ENCODE measurements at places on chromosomes 6 and 20.

GRCh38 chr6:154086510-154086909 lies 47.5 kb downstream of the OPRM1 start:
- no peak for DNase-seq

DNA sequence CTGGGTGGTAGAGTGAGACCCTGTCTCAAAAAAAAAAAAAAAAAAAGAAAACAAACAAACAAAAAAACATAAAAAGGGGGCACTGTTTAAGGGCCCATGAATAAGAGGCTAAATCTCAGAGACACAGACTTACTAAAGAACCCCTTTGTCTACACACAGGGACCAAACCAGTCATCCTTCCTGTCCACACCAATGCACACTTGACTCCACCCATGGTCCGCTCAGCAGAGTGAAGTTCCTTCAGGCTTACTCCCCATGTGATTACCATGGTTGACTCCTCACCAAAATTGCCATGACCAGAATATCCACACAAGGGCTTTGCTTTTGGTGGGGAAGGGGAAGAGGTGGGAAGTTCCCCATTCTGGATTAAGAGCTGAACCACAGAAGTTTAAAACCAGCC lies 19.4 kb upstream of the REPS1 start:
- DNase-seq: no peak

DNA sequence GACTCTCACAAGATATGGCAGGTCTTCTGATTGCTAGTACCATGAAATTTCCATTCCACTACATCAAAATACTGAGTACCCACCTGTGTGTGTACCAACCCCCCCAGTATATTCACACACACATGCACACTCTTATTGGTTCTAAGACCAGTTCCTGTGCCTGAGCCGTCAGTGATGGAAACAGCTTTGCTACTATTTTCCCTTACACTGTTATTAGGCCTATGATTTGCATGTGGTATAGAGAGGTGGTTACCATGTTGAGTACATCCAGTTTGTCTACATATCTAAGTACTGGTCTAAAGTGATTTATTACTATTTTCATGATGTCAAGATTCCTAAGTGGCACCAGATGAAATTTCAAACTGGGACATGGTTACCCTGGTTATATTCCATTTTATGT lies 459.9 kb downstream of the BCKDHB start:
- no peak for DNase-seq

DNA sequence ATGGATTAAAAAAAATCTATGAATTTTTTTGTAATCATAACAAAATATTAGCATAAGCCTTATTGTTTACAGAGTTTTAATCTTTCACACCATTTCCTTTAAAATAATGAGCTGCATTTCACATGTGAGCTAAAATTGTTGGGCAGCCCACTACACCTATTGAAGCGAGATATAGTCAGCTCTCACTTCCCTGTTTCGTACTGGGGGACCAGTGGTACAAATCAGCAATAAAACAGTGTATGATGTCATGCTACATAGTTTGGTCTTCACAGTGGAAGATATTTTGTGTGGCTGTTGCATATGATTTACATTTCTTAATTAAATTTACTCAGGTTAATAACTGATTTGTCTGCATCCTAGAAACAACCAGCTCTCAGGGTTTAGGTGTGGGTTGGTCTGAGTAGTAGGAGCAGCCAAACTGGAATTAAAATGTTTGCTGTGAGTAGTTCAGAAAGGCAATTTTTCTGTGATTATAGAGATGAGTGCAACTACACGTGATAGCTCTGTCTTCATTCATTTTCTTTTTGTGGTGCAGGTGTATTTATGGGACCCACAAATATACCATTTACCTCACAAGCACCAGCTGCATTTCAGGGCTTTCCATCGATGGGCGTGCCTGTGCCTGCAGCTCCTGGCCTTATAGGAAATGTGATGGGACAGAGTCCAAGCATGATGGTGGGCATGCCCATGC lies 99.3 kb downstream of the B3GAT2 start:
- DNase-seq: no peak

GRCh38 chr6:156683821-156684220 lies 93.4 kb upstream of the ARID1B start:
- DNase-seq: no peak

DNA sequence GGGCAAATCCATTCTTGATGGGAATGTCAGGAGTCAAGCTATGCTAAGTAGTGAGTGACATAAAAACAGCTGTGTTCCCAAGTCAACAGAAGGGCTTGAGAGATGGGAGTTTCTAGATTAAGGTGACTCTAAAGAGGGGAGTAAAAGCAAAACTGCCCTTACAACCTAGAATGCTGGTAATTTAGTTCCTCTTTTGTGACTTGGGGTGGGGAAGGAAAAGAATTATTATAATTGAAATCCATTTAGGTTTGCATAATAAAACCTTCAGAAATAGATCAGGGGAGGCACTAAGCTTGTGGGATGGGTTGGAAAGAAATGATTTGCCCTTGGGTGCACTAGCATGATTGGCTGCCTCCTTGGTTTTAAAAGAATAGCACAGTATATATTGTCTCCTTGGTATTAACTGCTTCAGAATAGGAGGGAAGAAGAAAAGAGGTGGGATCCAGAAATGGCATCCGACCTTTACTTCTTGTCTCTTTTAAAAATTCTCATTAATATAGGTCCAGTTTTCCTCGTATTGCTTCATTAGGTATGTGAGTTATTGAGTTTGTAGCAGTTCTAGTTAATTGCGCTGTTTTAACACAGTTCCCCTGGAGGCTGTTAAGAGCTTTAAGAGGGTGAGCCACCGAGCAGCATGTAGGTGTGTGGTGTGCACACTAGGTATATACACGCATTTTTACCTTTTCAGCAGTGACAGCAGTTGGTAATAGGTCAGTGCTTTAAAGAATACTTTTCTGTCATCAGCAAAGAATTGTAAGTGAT lies 95.3 kb upstream of the VSTM2L start:
- no peak for DNase-seq

DNA sequence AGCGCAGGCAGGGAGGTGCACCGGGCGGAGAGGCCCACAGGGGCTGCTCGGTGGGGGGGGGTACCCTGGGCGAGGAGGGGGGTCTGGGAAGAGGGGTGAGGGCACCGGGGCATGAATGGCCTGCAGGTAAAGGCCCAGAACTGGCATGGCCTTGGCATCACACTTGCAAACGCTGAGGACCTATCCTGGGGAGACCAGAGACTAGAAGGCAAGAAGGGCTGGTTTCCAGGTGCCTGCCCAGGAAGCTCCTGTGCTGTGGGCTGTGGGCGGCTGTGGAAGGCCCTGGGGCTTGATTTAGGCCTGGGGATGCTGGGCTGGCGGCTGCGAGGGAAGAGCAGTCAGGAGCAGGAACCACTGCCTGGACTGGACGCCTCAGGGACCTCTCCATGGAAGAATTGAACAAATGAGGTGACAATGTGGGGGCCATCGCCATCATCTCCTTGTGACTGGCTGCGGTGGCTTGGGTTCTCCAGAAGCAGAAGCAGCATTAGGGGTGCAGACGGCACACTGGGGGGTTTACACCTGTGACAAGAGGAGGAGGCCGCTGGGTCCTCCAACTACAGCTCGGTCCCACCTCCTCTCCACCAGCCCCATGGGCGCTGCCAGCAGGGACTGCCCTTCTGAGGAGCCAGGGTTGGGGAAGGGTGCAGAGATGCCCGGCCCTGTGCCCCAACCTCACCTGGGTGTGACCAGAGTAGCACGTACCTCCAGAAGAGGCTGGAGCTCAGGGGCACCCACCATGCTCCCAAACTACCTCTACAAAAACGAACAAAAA lies 32.1 kb upstream of the IRF4 start:
- DNase-seq: no peak
